ENCODE measurements at places on chromosomes 12 and 14. TPM values are rescaled to one million over a fixed set of nuclear protein-coding genes. Genes with fewer than 3 reads are reported as not detected.

Gene SERPINA9
- total RNA-seq = not detected

Gene FAM181A
- not detected for total RNA-seq

DNA sequence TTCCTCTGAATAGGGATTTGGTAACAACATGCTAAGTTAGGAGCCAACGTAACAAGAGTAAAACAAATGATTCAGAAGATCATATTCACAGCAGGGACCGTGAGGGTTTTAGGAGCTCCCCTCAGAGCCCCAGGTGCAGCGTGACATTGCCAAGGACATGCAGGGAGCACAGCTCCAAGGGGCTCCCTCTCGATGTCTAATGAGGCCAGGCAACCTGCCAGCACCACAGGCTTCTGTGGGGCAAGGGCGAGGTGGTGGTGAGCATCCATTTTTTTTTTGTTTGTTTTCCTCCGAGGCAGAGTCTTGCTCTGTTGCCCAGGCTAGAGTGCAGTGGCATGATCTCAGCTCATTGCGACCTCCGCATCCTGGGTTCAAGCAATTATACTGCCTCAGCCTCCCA, 95.1 kb upstream of the PTPRB start:
- no peak for DNase-seq

GRCh38 chr12:59070322-59070933, 150.1 kb upstream of the LRIG3 start:
- DNase-seq = no peak

GRCh38 chr14:29853272-29853671, 74.4 kb downstream of the PRKD1 start:
- no peak for DNase-seq

Gene C14orf39
- 1.0 TPM for total RNA-seq

Gene MMP19
- 0.53 TPM for total RNA-seq

Gene HOXC13
- total RNA-seq = not detected

DNA sequence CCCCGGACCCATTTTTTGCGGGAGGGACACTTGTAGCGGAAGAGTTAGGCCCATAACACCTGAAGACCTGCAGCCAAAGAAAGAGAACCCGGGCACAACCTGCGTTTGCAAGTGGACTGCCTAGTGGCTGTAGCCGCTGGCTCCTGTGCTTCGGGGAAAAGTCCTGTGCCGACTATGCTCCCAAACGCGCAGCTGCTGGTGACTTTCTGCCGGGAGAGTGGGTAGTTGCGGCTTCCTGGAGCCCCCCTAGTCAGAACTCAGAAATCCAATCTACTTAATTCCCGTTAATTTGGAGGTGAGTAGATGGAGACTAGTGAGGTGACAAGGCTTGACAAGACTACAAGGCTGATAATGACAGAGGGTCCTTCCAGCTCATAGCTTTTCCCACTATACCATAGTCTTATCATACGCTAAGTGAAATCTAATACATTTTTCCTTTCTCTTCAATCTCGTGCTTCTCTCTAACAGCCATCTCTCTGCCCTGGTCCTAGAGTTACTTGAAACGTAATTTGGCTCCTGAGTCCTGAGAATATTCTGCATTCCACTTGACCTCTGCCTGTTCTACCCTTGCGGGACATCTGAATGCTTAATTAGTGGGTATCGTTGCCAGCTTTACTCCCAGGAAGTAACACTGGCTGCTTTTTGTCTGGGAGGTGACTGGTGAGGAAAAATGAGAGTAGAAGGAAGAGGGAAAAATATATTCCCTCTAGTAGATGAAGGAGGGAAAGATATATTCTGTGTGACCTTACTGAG, 556 bp downstream of the MTHFD1 start:
- DNase-seq = peak; percentile 17

Gene JAG2
- total RNA-seq = 45.3 TPM

Gene BICDL1
- 30.7 TPM for total RNA-seq

DNA sequence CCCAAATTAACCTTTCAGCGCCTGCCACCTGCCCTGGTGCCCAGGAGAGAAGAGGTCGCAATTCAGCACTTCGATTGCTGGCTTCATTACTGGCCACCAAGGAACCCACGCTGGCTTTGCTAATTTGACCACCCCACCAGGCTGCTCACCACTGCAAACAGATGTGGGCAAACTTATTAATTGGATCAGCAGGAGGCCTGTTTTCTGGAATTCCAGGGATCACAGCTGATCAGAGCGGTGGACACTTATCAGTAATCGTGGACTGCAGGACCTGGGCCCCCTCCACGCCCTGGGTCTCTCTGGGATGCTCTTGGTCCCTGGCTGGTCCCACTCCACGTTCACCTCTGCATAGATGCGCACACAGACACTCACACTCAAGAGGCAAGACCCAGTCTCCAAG, 27.8 kb downstream of the BEGAIN start:
- DNase-seq = no peak

Gene MYF6
- total RNA-seq = not detected

DNA sequence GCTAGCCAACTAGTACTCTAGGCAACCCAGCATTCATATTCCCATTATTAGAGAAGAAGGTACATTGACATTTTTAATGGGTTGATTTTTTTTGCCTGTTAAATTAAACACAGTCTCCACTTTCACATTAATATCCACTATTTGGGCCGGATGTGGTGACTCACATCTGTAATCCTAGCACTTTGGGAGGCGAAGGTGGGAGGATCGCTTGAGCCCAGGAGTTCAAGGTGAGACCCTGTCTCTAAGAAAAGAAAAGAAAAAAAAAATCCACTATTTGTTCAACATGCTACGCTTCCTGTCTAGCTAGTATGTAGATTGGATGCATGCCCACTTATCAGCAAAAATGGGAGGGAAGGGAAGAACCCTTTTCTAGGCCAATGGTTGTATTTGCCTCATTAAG, 7.1 kb upstream of the CRADD start:
- DNase-seq = peak; percentile 52

Measured in bronchial epithelial cell (primary cell).